Fibroblast of pulmonary artery (primary cell): ENCODE measurements at places on chromosomes 2 and 18.
A peak's percentile ranks its signal among the peaks of the same experiment; 100 is the strongest.

DNA sequence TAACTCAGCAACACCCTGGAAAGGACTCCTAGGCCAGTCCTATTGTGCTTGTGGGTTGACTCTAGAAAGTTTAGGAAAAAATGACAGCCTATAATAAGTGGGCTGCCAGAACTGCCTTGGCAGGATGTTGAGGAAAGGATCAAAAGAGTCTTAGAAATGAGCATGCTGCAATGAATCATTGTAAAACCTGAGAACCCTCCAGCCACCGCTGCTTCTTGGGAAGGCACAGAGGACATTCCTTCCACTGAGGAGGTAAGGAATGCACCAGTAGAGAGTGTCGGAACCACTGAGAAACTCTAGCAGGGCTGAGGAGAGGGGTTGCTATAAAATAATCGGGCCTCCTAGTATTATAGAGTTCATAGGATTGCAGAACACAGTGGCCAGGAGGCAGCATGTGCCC lies 146.7 kb upstream of the SMIM21 start:
- DNase-seq, result no peak

DNA sequence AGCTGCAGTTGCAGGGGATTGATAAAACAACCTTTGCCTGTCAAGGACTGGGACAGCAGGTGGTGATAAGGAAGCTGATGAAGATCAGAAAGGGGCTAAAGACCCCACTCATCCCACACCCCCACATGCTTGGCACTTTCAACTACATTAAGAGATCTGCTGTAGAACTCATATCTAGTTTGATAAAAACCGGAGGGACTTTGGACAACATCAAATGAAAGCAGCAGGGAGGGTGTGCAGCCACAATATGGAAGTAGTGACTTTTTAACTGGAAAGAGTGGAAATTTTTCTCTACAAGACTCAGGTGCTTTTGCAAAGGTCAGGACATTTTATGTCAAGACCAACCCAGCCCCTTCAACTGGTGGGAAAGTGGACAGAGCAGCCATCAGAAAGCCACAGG lies 56.8 kb downstream of the TBC1D8 start:
- DNase-seq, result no peak

- DNase-seq, result no peak
These were observed 52.0 kb downstream of the GYPC start for GRCh38 chr2:126707941-126708340.

- DNase-seq, result peak; percentile 95
These were observed 90.2 kb downstream of the CABLES1 start for GRCh38 chr18:23225503-23225902.

- DNase-seq, result no peak
These were observed 50.7 kb upstream of the APCDD1 start for GRCh38 chr18:10403708-10404107.

DNA sequence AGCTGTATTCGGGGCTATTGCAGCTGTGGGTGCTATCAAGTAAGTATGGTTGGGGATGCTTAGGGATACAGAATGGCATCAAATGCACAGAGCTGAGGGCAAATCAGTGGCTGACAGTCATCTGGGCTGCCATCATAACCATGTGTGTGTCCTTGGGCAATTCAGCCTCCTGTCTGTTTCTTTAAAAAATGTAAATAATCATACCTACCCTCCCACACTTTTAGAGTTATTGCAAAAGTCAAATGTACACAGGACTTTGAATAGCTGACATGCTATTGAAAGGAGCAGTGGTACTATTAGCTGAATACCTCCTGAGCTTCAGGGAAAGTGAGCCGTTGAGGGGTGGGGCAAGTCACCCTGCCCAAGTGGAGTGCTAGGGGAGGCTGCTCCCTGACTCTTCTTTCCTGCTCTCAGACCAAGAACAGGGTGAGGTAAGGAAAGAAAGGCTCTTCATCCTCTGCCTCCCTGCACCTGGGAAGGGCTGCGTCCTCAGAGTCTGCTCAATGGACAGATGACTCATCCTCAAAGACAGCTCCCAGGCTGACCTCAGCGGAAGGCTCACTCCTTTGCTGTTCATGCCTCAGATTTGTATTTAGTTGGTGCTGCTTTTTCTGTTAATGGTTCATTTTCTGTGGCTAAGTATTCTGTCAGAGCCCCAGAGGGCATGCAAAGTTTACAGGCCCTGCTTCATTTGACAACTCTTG lies 54.9 kb upstream of the BZW1 start:
- DNase-seq, result peak; percentile 67

DNA sequence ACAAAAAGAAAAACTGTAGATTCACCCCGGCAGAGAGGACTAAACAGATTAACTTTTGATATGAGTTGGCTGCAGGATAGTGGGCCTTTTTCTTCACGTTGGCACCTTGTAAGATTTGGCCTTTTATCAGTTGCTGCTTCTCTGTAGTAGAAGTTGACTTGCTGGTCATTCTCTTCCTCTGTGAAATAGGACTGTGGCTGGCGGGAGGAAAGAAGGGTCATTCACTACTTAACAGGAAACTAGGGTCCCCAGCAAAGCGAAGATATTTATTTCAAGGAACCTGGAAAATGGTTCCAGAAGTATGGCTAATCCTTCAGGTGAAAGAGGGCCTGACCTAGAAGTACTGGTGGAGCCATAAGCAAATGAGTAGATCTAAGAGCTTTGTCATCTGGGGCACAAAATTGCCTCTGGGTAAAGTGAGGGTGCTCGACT lies 383 bp upstream of the ATP5MC3 start:
- no peak for DNase-seq

DNA sequence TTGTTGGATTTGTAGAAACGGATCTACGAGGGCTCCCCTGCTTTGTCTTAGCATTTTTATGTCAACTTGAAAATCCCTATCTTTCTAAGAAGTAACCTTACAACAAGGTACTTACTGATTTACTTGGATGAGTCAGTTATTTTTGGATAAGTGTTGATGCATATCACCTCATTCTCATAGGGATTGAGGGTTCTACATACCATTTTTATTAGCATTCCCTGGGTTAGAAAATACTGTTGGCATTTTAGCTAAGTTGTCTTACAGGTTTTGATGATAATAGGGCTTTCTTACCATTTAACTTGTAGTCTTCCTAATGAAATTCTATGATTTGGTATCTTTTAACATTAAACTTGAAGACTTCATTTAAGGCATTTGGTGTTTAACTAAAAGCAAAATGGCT lies 125.2 kb downstream of the UBE2E3 start:
- no peak for DNase-seq

DNA sequence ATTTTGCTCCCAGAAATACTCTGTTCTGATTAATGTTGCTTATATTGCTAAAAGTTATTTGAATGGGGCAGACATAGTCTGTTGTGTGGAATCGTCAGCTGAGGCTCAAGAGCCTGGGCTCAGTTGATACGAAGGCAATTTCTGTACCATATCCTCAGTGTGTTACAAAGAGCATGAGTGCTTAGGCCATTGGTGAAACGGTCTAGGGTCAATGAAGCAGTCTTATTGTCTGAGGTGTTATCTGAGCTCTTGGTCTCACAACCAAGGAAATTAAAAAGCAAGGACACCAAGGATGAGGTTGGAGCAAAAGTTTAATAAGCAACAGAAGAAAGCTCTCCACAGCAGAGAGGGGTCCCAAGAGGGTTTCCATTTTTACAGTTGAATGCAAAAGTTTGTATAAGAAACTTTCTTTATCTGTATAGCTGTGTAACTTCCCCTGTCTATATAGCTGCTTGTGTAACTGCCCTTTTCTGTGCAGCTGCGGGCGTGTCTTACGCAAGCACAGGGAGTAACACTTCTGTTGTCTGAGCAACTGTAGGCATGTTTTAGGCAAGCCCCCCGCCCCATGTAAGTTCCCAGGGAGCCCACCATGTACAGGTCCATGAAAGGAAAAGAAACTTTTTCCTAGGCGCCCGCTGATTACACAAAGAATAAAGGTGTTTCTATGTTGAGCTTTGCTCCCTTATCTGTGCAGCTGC lies 40.6 kb upstream of the DSC1 start:
- DNase-seq, result peak; percentile 40

GRCh38 chr2:110101901-110102803 lies 13.5 kb downstream of the MALL start:
- no peak for DNase-seq

GRCh38 chr2:209741953-209742352 lies 29.7 kb upstream of the UNC80 start:
- no peak for DNase-seq

DNA sequence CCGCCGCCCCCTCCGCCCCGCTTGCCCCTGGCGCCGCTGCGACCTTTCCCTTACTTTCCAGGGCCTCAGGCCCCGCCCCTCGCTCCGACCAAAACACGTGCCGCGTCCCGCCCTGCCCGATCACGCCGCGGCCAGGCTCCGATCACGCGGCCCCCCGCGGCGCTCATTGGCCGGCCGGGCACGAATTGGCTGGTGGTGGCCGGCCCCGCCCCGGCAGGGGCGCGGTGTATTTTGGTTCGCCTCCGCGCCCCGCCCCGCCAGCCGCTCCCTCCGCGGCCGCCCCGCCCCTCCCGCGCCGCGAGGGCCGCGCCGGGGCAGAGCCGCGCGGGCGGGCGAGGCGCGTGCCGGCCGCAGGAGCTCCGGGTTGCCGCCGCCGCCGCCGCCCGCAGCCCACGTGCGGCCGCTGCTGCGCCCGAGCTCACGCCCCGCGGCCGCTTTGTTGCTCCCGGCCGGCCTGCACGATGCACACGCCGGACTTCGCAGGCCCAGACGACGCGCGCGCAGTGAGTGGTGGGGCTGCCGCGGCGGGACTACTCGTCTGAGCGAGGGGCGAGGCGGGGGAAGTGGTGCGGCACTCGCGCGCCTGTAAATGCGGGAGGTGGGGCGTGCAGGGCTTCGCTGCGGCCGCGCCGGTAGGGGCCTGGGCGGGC lies at the start of gene KLF11:
Gene KLF11 (plus strand): TSS at position 295 of the 650 bp plus-strand sequence. CDS start 167 bp downstream, at position 462.
- DNase-seq, result peak; percentile 93
